Activated CD8-positive, alpha-beta memory T cell treated with anti-CD3 and anti-CD28 coated beads for 1 hour (primary cell): ENCODE measurements at places on chromosomes 1 and 21.

DNA sequence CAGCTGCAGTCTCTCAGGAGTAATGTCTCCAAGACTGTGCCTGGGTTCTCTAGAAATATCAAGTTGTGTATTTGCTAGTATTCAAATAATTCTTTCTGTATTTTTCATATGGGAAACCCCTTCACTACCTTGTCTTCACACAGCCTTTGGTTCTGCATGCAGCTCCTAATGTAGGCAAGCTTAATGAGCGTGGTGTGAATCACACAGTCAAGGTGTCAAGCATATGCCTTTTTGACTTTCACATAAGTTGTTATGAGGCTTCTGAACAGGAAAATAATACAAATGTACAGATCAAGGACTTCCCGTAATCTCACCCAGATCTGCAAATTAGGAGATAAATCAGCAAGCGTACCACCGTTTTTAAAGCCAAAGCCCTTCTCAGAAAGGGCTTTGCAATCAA lies at the start of gene FCRL3:
Gene FCRL3 (minus strand): TSS at position 38 of the 400 bp plus-strand sequence. CDS start 280 bp downstream, outside the sequence.
- DNase-seq, result no peak

- peak; percentile 74 for DNase-seq
Measured at GRCh38 chr1:109739738-109740614, 862 bp downstream of the GSTM3 start.

DNA sequence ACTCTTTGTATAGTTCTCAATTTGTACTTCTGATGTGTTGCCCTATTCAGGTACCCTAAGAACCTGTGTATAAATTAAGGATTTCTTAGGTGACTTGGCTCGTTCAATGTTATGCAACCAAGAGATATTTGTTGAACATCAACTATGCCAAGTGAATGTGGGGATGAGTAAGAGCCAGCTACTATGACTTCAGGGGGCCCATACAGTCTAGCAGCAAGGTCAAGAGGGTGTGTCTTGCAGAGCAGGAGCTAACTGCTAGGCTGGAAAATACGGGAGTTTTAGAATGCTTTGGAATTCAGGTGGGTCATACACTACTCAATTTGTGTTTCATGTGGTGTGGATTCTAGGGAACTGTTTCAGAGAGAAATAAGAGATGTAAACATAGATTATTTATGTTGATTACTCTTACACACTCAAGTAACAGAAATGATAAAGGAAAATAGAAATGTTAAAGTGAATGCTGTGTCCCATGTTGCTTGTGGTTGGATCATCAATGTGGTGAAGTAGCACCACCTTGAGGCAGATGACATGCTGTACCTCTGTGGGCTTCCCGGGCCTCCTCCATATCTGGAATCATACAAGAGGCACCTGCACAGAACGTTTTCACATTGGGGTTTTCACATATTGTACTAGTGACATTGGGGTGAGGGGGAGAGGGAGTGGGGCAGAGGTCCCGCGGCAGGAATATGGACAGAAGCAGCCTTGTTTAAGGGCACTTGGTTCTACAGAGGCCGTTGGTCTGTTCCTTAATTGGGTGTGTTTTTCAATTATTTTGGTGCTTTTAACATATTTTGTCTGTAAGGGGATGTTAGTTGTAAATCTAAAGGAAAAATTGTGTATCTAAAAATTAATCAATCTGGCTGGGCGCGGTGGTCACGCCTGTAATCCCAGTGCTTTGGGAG lies 12.4 kb downstream of the ARPC5 start:
- DNase-seq, result no peak

GRCh38 chr21:36471254-36471723 lies 8.6 kb downstream of the CLDN14 start:
- DNase-seq, result no peak

DNA sequence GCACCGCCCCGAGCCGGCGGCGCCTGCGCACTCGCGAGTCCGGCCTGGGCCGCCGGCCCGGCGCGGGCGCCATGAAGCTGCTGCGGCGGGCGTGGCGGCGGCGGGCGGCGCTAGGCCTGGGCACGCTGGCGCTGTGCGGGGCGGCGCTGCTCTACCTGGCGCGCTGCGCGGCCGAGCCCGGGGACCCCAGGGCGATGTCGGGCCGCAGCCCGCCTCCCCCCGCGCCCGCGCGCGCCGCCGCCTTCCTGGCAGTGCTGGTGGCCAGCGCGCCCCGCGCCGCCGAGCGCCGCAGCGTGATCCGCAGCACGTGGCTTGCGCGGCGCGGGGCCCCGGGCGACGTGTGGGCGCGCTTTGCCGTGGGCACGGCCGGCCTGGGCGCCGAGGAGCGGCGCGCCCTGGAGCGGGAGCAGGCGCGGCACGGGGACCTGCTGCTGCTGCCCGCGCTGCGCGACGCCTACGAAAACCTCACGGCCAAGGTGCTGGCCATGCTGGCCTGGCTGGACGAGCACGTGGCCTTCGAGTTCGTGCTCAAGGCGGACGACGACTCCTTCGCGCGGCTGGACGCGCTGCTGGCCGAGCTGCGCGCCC lies at the start of gene B3GALT6:
Gene B3GALT6 (plus strand): TSS at position 30 of the 588 bp plus-strand sequence. CDS start 42 bp downstream, at position 72.
- DNase-seq, result no peak

- DNase-seq, result no peak
Measured at GRCh38 chr21:42148097-42148496, 70.8 kb upstream of the ABCG1 start.

DNA sequence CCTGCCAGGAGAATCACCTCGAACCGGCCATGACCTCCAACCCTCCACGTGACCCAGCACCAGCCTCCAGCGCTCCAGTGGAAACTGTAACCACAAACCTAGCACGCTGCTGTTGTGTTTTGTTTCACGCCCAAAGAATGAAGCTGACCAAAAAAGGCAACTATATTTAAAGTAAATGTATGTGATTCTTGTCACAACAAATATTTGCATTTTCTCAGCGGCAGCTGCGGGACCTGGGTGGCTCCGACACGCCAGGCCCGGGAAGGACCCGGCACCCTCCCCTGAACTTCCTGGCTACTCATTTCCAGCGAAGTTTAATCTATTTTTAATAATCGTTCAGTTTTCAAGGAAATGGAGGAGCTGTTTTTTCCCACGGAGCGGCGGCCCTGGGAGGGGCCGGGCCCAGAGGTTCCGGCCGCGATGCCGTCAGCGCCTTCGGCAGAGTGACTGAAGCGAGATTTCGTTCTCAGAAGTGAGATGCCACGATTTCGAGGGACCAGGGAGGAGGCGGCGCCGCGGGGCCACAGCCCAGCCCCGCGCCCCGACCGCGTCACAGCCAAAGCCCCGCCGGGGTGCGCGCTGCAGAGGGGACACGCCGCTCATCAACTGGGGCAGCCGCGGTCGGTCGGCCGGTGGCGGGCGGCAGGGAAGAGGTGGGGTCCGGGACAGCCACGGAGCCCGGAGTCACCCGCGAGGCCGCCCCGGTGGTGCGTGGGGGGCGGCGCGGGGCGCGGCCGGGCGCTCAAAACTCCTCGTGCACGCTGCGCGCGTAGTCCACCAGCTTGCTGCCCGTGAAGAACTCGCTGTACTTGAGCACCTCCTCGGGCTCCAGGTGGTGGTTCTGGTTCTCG lies 3.0 kb upstream of the TNFRSF4 start:
- DNase-seq, result no peak

DNA sequence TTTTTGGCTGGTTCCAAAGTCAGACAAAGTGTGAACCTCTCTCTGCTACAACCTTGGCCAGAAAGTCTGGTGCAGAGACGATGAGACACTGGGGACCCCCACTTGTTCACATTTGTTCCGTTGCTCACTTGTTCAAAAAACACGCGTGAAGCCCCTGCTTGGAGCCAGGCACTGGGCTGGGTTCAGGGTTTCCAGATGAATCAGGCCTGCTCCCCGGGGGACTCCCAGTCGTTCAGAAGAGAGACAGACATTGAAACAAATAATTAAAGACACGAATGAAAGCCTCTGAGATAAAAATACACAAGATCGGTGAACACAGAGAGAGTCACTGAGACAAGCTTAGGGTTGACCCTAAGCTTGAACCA lies 101.5 kb upstream of the RUNX3 start:
- DNase-seq, result peak; percentile 35

GRCh38 chr21:25528515-25528914 lies 78.8 kb downstream of the MRPL39 start:
- DNase-seq, result no peak

- DNase-seq, result no peak
Measured at GRCh38 chr21:15221799-15222386, 157.1 kb upstream of the NRIP1 start.

DNA sequence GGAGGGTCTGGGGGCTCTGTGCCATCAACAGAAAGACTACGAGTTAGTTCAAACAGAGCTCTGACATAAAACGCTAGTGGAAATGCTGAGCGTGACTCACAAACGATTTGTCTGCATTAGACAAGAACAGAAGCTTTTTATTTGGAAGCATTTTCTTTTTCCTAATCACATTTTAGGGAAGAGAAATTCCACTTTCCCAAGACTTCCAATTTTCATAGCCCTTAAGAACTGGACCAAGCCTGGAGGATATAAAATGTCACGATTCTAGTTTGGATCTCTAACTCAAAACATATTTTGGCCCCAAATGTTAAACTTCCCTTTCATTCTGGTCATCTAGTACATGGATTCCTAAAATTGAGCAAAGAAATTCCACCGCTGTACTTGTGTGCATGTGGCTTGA lies 320.0 kb downstream of the PCP4 start:
- DNase-seq, result no peak

DNA sequence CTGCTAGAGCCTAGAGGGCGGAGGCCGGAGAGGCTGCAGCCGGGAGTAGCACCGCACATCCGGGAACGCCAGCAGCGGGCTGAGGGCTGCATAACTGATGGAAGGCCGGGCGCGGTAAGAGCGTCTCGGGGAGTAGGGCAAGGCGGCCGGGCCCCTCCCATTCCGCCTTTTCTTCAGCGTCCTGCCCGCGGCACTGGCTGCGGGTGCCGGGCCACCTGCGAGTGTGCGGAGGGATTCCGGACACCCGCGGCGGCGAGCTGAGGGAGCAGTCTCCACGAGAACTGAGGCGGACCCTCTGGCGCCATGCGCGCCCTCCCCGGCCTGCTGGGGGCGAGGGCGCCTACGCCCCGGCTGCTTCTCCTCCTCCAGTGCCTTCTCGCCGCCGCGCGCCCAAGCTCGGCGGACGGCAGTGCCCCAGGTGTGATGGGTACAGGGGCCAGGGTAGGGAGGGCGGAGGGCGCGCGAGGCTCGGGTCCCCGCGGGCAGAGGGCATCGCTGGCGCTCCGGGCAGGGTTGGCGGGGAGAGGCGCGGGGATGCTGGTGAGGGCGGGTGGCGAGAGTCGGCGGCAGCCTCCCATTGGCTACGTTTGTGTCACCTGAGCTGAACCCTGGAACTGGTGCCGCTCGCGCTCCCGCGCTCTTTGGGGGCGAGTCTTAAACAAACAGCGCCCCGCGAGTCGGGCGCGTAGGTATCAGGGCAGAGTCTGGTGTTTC lies 334.4 kb downstream of the SRGAP2C start:
- DNase-seq, result peak; percentile 58

DNA sequence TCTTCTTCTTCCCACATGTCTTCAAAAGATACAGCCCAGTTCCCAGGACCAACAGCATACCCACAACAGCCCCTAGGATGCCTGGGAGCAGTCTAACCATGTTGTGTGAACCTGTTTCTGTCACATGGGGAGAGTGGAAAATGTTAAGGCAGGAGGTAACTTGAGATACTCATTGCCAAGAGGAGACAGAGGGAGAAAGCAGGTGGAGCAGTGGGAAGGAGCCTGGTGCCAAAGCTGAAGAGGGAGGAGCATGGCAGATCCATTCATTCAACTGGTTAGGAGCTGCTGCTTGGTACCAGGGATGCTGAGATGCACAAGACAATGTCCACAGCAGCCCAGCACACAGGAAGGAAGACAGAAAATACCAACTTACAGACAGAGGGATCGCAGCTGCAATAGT lies 149.8 kb upstream of the ETV3 start:
- DNase-seq, result no peak

DNA sequence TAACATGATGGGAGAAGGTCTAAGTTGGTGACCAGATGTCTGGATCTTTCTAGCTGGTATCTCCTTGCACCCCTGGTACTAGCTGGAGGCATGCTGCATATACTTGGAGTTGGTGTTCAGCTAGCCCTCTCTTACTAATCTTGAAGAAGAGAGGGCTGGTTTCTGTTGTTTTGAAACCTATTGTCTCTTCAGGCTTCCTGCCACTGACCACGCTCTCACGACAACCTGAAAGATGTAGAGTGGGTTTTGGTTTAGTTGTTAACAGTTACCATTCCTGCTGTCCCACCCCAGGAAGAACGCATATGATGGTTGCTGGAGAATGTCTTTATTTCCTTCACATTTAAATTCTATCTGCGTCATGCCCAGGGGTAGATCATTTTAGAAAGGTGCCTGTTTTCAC lies 3.6 kb downstream of the MAN1C1 start:
- no peak for DNase-seq

GRCh38 chr1:221405146-221405545 lies 336.7 kb downstream of the DUSP10 start:
- DNase-seq, result no peak

- DNase-seq, result no peak
Measured at GRCh38 chr1:172270605-172271004, 149.9 kb upstream of the C1orf105 start.

DNA sequence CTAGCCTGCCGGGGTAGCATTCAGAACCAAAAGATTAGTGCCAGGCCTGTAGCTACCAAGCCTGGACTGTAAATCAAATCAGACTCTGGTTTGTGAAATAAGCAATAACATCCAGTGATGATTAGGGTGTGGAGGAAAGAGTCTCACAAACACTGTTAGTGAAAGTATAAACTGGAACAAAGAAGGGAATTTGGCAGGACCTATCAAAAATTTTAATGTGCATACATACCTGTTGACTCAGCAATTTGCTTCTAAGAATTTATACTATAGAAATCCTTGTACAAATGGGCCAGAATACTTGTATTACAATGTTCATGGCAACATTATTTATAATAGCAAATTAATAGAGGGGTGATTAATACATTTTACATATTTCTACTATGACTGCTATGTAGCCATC lies 109.8 kb upstream of the WARS2 start:
- DNase-seq, result no peak

GRCh38 chr1:114022877-114023276 lies 43.6 kb downstream of the OLFML3 start:
- DNase-seq, result no peak

GRCh38 chr1:218538341-218538740 lies 193.2 kb downstream of the TGFB2 start:
- no peak for DNase-seq

GRCh38 chr1:233916706-233917105 lies 12.2 kb downstream of the SLC35F3 start:
- DNase-seq, result no peak

DNA sequence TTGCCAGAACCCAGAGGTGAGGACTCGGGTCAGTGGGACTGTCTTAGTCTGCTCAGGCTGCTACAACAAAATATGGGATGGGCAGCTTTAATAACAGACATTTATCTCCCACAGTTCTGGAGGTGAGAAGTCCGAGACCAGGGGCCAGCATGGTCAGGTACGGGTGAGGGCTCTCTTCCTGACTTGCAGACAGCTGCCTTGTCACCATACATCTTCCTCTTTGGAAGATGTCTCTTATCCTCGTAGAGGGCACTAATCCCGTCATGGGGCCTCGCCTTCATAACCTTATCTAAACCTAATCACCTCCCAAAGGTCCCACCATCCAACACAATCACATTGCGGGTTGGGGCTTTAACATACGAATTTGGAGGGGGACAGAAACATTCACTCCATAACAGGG lies 51.9 kb downstream of the GLUL start:
- DNase-seq, result no peak
